ENCODE measurements at places on chromosomes 6 and 20.

- no peak for DNase-seq
Observed at GRCh38 chr20:52948491-52948890, 23.7 kb upstream of the TSHZ2 start.

- no peak for DNase-seq
Observed at GRCh38 chr6:2979819-2980464, 8.6 kb upstream of the SERPINB6 start.

- no peak for DNase-seq
Observed at GRCh38 chr6:55277646-55278045, 49.6 kb upstream of the GFRAL start.

- no peak for DNase-seq
Observed at GRCh38 chr6:36444470-36444869, 1.7 kb downstream of the KCTD20 start.

- no peak for DNase-seq
Observed at GRCh38 chr6:113010196-113010989, 663.3 kb downstream of the RFPL4B start.

DNA sequence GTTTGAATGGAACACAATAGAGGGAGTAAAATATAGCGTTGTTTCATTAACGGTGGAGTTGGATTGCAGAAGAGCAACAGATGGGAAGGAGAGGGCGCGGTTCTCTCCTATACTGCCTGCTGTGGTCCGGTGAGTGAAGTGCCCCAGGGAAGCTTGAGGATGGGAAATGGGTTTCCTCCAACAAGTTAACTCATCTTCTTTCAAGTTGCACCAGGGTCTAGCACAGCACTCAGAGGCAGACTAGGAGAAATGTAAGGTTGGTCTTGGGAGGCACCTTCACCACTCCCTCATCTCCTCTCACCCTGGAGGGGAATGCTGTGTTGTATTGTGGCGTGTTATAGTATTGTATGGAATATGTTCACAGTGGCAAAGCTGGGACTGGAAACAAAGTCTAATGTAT lies 96.9 kb upstream of the SLC24A3 start:
- no peak for DNase-seq

DNA sequence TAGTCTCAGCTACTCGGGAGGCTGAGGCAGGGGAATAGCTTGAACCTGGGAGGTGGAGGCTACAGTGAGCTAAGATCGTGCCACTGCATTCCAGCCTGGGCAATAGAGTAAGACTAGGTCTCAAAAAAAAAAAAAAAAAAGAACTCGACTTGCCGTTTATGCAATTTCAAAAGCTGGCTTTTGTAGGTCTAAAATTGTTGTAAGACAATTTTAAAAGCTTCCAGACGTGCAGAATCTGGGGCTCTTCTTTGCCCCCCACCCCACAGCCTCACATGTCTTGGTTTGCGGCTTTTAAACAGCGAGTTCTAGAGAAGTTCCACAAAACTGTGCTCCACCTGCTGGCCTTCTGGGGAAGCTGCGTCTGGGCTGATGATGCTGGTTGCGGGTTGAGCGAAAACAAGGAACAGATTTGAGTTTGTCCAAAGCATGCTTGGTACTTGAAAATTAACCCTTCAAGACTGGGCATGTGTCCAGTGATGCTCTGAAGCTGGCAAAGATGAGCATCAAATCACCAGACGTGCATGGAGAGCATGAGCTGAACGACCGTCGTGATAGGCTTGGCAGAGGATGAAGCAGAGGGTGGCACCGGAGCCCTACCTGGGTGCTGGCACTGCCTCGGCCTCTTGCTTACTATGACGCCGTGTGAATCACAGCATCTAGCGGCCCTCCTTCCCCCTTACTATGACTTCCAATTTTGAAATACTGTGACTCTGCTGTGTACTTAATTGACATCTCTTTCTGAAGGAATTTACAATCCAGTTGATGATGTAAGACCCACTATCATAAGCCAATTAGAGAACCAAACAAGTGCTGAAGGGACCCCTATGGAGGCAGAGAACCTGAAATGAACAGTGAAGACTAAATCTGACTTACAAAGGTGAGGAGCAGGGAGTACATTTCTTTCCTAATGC lies 171.4 kb downstream of the GMPR start:
- DNase-seq: no peak

- no peak for DNase-seq
Observed at GRCh38 chr6:37406726-37407341, 26.2 kb upstream of the CMTR1 start.

GRCh38 chr6:136696238-136696637 lies 96.0 kb downstream of the MAP3K5 start:
- no peak for DNase-seq

- DNase-seq: no peak
Observed at GRCh38 chr20:60974022-60974421, 278.0 kb upstream of the CDH4 start.
